ENCODE measurements at places on chromosomes 7 and 10.

DNA sequence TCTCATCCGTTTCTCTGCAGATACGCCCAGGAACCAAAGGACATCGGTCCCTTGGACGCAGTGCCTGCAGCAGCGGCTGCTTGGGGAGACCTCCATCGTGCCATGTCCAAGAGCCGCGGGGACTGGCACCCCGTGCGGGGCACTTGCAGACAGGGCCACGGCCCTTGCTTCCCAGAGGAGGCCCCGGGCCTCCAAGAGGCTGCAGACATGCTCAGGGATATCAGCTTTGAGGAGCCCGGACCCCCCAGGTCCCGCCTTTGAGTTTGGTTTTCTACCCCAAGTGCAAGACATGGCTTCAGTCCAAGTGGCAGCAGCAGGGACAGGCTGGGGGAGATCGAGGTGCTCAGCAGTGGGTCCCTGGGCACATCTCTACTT is 279.6 kb downstream of the ELFN1 start:
- DNase-seq, result no peak

- DNase-seq, result no peak
Observed at GRCh38 chr7:95553939-95554338, 42.4 kb downstream of the PDK4 start.

GRCh38 chr10:63210611-63211196 is 77.6 kb downstream of the NRBF2 start:
- no peak for DNase-seq

- no peak for DNase-seq
Observed at GRCh38 chr10:46264336-46264735, 22.5 kb upstream of the ANTXRL start.

GRCh38 chr10:59281861-59282260 is 80.5 kb downstream of the FAM13C start:
- no peak for DNase-seq

GRCh38 chr10:13792006-13792405 is 205.2 kb downstream of the PRPF18 start:
- DNase-seq, result no peak

DNA sequence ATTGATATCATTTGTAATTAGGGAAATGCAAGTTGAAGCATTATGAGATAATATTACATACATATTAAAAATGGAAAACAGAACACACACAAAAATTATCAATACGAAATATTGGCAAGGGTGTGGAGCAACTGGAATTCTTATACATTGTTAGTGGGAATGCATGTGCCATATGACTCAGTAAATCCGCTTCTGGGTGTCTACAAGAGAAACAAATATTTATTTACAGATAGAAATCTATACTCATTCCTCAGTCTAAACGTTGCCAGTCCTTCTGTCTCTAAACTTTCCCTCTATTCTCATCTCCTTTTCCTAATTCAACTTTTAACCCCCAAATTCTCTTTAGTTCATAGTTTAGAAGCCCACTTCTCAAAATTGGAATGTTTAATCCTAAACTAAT is 170.4 kb upstream of the LRRTM3 start:
- DNase-seq, result no peak

DNA sequence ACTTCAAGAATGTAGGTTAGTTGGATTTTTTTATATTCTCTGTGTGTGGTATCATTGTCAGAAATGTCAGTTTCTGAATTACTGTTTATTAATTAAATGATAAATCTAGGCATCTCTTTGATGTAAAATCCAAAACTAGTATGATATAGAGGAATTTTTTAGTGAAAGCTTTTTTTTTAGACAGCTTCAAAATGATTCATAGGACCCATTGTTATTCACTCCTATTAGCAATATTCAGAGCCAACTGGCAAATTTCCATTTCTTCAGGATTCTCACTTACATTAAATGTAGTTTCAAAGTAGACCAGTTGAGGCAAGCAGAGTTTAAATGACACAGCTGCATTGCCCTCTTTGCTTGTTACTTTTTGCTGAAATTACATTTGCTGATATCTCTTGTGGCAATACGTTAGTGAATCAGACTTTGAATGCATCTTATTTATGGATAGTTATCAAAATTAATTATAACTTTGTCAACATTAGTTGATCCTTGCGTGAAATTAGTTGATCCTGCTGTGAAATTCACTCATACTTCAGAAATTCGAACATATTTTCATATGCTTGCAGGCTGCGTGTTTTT is 20.3 kb downstream of the ZNF277 start:
- no peak for DNase-seq

DNA sequence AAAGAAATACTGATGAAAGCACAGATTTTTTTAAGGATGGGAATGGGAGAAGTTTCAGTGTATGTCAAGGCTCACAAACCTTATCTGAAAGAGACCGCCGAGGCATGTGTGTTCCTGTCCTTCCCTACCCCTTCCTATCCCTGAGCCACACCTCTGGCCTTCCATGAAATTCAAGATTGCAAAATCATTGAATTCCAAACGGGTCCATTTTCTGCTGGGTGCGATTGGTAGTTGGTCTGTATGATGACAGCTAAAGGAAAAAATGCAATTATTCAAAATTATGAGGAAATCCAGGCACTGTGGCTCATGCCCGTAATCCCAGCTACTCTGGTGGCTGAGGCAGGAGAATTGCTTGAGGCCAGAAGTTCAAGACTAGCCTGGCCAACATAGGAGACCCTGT is 170.1 kb downstream of the ARHGAP12 start:
- no peak for DNase-seq

GRCh38 chr7:91295576-91295975 is 31.3 kb downstream of the FZD1 start:
- DNase-seq, result no peak

DNA sequence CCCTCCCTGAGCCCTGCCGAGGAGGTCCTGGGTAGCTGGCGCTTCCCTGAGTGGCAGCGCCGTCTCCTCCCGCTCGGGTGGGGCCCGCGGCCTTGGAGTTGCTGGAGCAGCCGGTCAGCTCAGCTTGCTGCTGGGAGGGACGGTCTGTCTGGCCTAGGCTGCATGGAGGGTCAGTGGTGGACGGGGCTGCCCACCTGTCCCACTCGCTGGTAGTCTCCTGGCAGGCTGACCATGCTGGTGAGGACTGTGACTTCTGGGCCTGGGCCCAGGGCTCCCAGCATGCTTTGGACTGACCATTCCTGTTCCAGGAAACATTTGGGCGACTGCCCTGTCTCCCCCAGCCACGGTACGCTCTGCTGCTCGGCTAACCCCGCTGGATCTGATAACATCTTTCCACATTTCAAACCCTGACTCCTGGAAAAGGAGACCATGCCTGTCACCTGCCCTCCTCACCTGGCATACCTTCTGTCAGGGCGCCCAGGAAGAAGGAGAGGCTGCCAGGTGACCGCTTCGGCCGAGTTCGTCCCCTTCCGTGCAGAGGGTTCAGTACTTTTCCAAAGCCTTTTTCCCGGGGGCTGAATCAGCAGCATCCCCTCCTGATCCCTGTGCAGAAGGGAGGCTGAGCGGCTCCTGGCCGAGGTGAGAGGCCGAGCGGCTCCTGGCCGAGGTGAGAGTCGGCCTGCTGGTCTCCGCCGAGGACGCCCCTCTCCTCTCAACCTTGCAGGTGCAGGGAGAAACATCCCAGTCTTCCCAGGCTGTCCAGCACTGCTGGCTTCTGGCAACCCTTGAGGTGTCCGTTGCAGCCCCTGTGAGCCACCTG is 43.4 kb downstream of the FAM20C start:
- no peak for DNase-seq

DNA sequence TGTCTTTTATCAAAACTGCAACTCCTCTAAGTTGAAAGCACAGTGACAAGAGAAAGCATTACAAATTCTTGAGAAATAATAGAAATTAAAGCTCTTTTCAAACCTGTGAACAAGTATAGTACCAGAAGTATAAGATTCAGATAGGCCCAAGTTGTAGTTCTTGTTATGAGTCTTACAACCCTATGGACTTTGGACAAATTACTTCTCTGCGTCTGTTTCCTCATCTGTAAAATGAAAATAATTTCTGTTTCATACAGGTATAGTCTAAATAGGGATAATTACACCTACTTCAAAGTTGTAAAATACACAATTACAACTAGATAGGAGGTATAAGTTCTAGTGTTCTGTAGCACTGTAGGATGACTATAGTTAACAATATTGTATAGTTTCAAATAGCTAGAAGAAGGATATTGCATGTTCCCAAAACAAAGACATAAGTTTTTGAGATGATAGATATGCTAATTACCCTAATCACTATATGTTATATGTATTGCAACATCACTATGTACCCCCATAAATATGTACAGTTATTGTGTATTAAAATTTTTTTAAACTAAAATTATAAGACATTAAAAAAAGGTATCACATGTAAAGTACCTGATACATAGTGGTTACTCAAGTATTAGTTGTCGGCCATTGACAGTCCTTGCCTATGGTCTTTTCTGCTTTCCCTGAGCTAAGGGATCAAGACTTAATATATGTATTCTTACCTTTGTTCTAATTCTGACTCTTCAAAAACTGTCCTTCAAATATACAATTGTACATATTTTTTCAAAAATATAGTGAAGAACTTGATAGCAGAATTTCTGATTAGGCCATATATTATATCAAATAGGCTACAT is 1.8 kb upstream of the WASL start:
- no peak for DNase-seq

DNA sequence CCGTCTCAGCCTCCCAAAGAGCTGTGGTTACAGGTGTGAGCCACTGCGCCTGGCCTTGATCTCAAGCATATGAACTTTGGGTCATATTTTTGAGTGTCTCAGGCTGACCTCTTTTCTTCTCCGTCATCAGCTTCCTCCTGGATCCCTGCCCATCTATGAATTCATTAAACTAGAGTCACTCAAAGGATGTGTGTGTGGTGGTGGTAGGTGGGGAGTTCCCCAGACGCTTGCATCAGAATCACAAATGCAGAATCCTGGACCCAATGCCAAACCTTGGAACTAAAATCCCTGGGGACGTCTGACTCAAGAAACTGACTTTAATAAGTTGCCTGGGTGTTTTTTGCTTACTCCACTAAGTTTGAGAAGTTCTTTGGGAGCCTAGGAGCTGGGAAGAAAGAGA is 6.7 kb upstream of the CREB5 start:
- DNase-seq, result peak; percentile 18

DNA sequence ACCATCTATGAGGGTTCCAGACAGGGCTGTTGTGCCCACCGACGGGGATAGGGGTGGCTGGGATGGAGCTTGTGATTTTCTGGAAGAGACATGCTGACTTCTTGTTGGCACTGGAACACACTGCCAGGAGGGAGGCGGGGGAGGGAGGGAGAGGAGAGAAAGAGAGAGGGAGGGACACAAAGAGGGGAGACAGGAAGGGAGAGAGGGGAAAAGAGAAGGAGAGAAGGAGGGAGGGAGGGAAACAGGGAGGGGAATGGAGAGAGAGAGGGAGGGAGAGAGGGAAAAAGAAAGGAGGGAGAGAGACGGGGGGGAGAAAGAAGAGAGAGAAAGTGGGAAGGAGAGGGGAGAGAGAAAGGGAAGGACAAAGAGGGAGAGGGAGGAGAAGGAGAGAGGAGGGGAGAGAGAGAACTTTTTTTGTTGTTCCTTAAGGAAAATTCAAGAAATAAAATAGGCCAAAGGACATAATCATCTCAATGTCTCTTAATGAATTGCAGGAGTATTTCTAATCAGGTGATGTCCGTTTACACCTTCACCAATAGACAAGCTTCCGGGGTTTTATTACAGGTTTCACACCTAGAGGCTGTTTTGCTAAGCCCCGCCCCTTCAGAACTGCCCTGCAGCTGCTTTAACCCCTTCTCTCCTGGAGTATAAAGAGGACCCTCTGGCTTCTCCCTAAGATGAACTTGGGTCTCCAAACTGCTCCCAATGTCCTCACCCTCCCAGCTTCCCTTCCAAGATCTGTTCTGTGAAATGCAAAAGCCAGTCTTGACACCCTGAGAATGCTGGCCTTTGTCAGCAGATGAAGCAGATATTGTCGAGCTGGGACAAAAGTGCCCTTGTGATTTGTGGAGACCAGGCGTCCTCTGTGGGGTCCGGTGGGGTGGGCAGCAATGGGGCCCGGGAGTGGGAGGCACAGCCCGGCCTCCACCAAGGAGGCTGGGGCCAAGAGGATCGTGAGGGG is 82.0 kb upstream of the GTF2IRD1 start:
- DNase-seq, result no peak

- no peak for DNase-seq
Observed at GRCh38 chr10:71399946-71400345, 3.2 kb downstream of the CDH23 start.

DNA sequence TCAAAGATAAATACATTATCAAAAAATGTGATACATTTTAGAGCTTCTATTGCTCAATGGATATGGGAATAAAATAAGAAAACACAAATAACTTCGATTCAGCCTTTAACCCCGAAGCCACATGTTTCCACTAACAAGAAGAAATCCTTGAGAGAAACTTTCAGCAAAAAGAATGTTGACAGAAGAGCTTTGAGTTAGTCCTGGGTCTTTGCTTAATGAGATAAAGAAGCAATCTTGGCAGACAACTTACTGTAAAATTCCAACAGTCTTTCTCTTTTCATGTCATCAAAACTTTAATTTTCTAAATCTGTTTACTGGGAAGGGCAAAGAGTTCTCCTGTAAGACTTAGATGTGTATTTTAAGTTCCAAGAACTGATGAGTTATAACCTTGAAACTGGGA is 810.2 kb downstream of the CNTNAP2 start:
- DNase-seq, result no peak

DNA sequence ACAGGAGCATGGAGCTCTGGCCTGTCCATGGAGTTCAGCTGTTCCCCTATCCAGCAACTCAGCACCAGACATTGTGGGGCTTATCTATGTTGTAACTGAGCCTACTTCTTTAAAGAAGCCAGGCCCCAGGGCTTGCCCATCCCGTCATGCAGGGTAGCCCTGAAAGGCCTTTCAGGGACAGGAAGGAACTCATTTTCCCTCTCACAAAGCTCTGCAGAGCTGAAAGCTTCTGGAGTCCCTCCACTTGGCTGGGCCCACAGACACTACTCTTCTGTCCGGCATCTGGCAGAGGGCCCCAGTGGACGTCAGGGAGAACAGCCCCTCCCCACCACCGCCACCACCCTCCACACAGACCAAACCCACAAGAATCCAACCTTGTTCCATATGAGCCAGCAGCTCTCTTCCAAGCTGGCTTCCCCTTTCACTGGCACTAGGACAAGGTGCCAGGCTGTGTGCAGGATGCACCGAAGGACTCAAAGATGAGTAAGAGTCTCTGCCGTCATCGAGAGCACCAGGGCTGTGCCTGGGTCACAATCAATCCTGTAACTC is 33.1 kb downstream of the DENND2A start:
- no peak for DNase-seq

DNA sequence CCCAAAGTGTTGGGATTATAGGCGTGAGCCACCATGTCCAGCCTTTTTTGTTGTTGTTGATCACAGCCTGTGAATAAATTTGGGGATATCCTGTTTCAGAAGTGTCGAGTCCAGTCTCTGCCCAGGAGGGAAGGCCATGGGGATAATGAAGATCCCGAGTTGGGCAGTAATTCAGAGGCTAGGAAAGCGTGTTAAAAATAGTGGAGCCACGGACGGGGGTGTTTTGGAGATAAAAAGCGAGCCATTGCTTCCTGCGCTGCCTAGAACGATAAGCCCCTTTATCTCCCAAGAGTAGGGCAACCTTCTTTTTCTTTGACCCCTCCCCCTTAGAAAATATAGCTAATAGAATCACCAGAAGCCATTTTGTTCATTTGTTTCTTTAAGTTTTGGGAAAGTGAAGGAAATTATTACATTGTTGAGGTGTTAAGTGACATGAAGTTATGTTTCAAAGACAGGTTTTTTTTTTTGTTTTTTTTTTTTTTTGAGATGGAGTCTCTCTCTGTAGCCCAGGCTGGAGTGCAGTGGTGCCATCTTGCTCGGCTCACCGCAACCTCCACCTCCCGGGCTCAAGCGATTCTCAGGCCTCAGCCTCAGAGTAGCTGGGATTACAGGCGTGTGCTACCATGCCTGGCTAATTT is 43.3 kb downstream of the IL15RA start:
- no peak for DNase-seq

Measured in stimulated activated naive B cell treated with anti-CD40 and anti-IgM and Interleukin-4, amounts not matched to agents 10 μg/mL and 1 μg/mL and 100 μg/mL, for 72 hours (primary cell).